ENCODE measurements at places on chromosomes 3 and 15. TPM values are rescaled to one million over a fixed set of nuclear protein-coding genes. Genes with fewer than 3 reads are reported as not detected.

Gene C3orf80
- 0.13 TPM for polyA plus RNA-seq

Gene MYRIP
- 0.92 TPM for polyA plus RNA-seq

Gene ACP3
- 31.8 TPM for polyA plus RNA-seq

Gene MUSTN1
- polyA plus RNA-seq, result 47.8 TPM

Gene FBXO40
- polyA plus RNA-seq, result not detected

Gene SPINK8
- polyA plus RNA-seq, result not detected

Gene CTDSPL
- 55.9 TPM for polyA plus RNA-seq

DNA sequence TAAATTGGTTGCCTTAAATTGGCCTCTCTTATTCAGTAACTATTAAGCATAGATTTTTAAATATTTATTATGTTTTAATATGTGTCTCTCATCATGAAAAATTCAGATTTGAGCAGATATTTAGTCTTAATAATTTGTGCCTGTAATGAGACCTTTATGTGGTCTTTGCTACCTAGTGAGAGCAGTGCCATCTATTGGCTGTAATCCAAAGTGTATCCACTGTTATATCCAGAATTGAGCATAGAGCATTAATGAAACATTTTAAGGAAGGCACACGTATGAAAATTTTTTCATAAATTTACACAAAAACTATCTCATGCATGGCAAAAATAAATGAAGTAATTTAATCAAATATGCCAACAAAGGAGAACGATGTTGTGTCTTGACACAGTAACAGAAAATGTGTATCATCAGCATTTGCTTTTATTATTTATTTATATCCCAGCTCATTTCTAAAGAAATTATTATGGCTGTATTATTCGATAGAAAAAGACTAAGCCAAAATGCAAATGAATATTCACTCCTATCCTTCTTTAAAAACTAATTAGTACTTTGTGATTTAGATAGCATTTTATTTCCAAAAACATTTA lies 203.5 kb downstream of the RSRC1 start:
- DNase-seq, result peak; percentile 46

DNA sequence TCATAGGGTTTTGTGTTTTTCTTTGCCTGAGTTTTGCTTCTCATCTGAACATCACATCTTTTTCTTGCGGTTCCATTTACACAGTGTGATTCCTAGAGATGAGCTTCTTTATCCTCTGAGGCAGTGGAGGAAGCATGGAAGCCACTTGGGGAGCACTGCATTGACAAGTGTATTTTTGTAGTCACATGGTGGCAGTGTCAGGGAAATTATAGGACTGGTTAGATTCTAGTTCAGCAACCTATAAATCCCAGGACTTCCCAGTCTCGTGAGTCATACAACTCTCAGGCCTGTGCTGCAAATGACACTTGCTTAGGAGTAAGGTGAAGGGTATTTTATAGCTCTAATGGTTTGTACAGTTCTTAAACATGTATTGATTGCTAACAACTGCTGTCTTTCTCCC lies 58.4 kb downstream of the RBM6 start:
- no peak for DNase-seq

- DNase-seq, result no peak
These were observed 90.6 kb upstream of the MYZAP start for GRCh38 chr15:57500979-57501576.

DNA sequence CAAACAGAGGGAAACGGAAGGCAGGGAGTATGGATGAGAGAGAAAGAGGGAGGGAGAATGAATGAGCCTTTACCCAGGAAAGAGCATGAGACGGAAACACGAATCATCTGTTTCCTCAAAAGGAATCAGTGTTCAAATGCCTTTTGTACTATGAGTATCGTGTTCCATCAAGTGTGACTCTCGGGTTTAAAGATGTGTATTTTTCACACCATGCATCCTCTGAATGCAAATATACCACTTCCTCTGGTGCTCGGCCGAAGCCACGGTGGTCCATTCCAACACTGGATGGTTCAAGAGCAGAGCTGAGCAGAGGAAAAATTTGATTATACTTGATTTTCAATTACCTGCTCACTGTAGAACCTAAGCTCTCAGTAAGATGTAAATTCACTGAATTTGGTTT lies 505.1 kb downstream of the MECOM start:
- no peak for DNase-seq

DNA sequence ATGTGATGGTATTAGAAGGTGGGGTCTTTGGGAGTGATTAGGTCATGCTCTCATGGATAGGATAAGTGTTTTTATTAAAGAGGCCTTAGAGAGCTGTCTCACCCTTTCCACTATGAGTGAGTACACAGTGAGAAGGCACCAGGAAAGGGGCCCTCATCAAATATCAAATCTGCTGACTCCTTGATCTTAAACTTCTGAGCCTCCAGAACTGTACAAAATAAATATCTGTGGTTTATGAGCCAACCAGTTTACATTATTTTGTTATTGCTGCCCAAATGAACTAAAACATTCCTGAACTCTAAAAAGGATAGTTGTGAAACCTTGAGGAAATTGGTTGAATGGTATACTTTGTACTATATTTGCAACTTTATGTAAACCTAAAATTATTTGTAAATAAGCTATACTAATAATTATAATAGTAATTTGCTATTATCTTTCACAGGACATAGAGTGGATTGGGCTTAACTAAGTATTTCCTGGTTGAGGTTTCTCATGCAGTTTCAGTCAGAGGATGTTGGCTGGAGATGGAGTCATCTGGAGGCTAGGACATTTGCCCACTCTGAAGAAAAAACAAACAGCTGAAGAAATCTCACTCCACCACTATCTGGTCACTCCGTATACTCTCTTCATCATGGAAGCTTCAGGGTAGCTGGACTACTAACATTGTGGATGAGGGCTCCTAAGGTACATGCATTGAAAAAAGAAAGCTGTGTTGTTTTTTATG lies 1068.6 kb upstream of the CADM2 start:
- no peak for DNase-seq

GRCh38 chr3:48518638-48519276 lies 14.8 kb upstream of the SHISA5 start:
- DNase-seq, result no peak

All from kidney (tissue), 22 donors.